ENCODE measurements at places on chromosomes 5 and 9.

DNA sequence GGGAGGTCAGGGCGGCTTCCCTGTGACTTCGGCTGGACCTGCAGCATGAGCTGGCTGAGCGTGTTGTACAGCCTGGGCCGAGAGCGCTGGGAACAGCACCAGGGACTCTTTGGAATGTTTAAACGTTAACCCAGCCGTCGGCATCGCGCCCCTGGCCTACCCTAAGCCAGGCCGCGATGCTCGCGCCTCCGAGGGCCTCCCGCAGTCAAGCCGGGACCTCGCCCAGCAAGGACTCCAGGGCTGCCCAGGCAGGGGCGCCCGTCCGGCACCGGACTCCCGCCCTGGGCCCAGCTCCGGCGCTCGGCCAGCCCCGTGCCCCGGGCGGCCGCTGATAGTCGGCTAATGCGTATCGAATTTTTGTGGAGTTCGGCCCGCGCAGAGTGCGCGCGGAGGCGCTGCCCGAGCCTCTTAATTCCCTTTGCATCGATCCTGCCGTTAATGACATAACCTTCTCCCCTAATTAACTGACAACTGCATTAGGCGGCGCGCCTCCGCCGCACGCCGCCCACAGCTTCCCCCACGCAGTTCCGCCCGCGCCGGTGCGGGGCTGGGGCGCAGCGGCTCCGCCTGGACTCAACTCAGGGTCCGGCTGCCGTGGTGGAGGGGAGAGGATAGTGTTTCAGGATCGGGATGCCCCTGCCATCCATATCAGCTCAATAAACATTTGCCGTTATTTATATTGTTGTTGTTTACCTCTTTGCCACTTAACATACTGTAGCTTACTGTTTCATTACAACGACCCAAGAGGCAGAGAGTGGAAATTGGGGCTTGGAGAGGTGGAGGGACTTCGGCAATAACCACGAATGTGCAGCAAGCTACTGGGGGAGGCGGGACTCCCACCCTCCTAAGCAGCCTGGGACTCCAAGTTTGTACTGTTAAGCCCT lies 28.8 kb upstream of the CDC23 start:
- peak; percentile 2 for DNase-seq

- DNase-seq, result no peak
Measured at GRCh38 chr5:133869519-133870335, 98.7 kb downstream of the C5orf15 start.

DNA sequence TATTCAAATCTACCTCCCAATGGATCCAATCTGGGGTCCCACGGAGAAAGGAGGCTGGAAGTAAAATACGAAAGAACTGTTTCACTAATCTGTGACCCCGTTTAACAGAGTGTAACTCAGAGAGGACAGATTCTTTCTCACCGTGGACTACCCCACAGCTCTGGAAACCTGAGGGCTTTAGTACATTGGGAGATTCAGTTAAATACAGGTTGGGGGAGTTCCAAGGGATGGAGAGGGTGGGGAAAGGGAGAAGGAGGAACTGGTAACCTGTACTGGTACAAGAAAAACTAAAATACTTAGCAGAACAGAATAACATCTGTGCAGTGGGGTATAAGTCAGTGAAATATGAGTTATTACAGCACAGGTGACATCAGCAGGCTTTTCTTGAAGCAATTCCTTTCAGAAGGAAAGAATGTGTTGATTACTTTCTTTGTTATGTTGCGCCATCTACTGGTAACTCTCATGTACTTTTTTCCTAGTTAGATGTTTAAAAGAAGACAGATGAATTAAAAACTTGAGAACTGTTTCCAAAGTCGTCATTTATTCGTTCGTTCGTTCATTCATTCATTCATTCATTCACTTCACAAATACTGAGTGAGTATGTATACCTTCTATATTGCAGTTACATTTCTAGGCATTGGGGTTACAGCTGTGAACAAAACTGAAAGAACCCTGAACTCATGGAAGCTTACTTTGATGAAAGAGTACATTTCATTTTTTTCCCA lies 30.0 kb upstream of the STOM start:
- no peak for DNase-seq

GRCh38 chr5:36334315-36334714 lies 32.6 kb upstream of the RANBP3L start:
- no peak for DNase-seq

DNA sequence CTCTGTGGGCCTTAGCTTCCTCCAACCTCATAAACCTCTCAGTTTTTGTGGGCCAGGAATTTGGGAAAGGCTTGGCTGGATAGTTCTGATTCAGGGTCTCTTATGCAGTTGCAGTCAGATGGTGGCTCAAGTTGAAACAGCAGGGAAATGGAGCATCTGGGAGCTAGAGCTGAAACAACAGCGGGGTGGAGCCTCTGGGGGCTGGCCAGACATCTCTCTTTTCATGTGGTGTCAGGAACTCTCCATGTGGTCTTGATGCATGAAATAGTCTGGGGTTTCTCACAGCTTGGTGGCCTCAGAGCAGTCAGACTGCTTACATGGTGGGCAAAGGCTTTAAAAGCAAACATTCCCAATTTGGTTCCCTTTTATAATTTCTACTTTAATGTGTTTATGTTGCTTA lies 13.5 kb downstream of the ZNF346 start:
- DNase-seq, result no peak

DNA sequence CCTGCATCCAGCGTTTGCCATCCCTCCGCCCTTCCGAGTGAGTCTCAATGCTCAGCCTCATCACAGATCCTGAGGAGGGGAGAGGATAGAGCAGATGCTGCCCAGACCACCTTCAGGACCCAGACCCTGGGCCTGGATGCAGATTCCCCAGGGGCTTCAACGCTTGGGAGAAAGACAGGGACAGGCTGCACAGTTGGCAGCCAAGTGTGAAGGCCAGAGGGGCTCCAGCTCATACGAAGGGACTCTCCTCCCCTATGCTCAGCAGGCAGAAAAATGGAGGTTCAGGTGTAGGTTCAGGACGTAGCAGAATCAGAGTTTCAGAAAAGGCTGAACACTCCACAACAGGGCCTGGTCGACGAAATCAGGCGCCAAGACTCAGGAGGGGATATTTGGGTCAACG lies 378.5 kb upstream of the IRX1 start:
- no peak for DNase-seq

DNA sequence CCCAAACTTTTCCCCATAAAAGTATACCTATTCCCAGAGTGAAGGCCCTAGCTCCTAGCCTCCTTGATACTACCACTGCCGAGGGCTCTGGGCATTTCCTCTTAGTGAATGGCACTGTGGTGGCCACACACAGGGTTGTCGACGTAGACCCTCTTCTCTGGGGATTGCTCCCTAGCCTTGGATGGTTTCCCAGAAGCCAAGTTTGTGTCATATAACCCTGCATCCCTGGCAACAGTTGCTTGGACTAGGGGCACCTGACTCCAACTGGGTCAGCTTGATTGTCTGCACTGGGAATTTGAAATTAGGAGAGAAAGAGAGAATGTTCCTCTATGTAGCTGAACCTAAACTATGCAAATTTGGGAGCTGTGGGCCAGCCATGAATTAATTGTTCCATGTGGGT lies 32.3 kb upstream of the KIF2A start:
- no peak for DNase-seq

- DNase-seq, result no peak
Measured at GRCh38 chr5:119409235-119409815, 43.0 kb upstream of the HSD17B4 start.

DNA sequence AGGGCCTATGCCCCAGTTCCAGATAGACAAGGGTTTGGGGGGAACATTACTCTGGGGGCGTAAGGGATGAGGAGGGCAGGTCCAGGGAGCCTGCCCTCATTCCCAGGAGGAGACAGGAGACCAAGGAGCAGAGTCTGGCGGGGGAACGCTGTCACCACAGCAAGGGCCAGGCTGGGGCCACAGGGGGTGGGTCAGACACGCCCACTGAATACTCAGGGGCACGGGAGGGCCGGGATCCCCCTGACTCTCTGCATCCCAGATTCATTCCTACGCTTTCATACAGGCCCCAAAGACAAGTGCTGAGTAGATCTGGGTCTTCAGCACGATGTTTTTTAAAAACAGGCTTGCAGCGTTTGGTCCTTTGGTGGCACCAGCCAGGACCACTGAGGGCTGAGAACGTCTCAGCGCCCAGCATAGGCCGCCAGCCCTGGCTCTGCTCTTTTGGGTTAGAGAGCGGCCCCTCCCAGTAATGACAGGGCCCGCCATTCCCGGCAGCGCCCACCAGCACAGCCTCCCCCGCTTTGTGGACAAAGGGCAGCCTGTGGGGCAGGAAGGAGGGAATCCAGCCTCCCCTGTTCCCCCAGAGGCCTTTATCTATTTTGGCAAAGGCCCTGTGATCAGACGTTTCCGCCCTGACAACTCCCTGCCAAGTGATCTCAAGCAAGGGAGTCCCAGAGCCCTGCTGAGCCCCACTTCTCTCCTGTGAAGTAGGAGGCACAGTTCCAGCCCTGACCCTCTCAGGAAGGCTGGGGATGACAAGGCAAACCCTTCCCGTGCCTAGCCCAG lies 24.9 kb downstream of the NEK6 start:
- no peak for DNase-seq

DNA sequence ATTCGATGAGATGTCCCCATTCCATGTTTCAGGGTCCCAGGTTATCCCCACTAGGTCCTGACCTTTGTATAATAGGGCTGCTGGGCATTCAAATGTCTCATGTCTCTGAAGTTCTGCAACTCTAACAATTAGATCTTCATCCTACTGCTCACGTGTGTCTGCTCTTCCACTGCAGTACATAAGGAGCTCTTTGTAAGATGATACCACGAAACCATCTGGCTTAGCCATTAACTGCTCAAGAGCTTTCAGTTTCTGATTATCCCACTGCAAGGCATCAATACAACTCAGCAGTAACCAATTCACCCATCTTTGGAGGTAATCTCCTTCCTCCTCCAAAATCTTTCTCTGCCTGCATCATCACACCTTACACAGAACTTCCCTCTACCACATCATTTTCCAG lies 49.9 kb upstream of the PPP2CA start:
- no peak for DNase-seq

DNA sequence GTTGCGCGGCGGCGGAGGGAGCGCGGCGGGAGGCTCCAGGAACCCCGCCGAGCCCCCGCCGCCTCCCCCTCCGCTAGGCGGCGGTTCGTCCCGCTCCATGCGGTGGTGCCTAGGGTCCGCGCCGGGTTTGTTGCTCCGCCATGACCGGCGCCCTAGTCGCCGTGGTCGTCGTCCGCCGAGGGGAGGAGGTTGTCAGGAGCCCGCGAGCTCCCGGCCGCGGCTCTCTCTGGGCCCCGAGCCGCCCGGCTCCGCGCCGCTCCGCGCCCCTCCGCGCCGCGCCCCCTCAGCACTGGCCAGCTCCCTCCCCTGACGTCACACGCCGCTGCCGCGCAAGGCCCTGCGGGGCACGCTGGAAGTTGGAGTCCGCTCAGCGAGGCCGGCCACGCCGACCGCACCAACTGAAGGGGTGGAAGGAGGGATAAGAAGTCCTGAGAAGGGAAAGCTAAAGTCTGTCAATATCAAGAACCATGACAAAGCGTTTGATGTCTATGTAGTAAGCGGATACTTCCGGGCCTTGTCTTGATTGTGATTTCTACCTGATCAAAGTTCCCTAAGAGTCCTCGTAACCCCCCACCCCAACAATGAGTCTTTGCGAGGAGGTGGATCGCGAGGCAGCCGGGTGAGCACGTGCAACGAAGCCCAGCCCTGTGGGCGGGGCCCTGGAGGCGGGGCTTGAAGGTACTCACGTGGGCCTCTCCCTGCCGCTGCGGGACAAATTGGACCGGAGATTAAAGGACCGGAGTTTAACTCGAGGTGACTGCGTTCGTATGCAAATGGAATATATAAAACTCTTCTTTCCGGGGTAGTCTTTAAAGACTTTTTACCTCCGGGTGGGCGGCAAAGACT lies at the start of gene NR6A1:
TSS of gene NR6A1 (minus strand) at position 291 of the 846 bp plus-strand sequence.
- DNase-seq, result peak; percentile 96

DNA sequence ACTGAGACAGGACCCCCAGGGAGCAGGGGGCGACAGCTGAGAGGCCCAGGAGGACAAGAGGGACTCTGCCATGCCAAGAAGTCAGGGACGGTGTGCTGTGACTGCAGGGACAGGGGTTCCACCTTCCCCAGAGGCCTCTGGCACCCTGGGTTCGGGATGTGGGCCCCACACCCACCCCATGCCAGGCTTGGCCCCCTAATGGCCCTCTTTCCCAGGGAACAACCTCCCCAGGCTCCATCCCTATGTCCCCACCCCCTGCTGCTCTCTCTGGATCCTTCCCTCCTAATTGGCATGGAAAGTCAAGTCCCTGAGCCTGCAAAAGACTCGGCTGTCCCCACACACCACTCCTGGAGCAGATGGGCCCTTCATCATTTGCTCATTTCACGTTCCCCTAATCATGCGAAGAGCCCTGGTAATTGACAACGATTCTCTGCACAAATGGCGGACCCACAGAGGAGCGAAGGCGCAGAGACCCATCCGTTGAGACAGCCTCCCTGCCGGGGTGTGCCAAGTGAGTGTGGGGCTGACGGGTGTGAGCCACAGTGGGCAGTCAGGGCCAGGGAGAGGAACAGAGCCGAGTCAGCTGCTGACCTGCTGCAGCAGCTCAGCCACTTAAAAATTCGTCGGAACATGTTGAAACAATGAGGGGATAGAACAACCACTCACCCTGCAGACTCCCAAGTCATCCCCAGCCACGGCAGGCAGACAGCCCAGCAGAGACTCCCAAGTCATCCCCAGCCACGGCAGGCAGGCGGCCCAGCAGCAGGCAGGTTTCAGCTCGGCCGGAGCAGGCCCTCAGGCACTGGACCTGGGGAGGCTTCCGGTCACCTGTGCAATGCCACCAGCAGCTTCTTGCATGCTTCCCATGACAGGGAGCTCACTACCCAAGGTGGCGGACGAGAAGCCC lies 109.0 kb downstream of the VAV2 start:
- DNase-seq, result no peak

DNA sequence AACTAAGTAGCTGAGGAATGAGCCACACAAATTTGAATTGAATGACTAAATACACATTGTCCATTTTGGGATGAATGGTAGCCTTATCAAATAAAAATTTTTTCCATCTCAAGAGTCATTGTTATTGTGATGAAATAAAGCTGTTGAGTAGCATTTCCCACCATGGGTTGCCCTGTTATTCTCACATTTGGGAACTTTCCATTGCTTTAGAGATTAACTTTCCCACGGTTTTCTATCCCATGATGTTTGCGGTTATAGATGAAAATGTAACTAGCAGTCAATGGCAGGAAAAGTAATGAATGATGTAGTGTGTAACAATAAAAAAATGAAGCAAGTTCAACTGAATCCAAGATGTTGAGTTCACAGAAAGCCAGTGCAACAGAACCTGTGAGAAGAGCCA lies 59.9 kb upstream of the PLPP1 start:
- DNase-seq, result no peak

DNA sequence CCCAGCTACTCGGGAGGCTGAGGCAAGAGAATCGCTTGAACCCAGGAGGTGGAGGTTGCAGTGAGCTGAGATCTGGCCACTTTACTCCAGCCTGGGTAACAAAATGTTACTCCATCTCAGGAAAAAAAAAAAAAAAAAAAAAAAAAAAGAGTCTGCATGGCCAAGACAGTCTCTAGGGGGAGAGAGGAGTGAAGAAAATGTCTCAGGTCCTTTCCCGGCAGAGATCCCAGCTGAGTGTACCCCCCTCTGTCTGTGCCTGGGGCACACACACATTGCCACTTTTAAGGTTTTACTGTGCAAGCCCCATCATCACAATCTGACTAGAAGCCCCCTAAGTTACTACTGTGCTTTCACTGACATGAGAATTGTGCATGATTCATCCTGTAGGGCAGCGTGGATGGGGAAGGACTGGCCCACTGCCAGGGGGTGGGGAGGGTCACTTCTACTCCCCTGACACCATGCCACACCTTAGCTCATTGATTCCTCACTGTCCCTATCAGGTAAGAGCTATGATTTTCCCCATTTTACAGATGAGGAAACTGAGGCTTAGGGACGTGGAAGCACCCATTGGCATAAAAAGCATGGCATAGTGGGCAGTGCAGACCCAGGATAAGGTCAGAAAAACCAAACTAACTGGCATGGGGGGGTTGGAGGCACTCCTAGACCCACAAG lies 102.3 kb upstream of the LARP1 start:
- no peak for DNase-seq
